ENCODE measurements at places on chromosomes 11 and 22.

DNA sequence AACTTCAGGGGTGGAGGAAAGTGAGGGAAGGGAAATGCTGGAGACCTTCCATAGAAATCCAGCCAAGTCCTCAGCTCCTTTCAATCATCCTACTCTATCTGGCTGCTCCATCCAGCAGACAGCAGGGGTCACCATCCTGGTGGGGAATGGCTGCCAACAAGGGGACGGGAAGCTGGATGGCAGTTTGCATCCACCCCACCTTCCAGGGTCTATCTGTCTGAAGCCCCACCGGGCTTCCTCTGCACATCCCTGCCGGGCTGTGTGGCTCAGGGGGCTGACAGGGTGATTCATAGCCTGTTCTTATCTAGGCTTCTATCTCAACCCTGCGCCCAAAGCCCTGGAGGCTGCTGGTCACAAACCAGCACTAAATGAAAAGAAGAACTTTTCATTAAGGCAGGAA lies 1.1 kb downstream of the SYTL2 start:
- no peak for DNase-seq

DNA sequence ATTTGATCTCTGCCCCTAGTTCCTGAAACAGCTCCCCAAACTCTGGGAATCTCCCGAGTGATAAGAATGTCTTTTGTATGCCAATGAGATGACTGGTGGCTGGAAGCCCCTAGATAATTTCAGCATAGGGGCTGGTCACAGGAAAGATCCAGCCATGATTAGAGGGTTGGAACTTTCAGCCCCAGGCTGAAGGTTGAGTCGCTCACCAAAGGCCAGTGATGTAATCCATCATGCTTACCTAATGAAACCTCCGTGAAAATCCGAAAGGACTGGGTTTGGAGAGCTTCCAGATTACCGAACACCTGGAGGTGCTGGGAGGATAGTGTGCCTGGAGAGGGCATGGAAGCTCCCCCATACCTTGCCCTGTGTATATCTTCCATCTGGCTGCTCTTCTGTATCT lies 26.0 kb downstream of the LRRC32 start:
- DNase-seq: no peak

DNA sequence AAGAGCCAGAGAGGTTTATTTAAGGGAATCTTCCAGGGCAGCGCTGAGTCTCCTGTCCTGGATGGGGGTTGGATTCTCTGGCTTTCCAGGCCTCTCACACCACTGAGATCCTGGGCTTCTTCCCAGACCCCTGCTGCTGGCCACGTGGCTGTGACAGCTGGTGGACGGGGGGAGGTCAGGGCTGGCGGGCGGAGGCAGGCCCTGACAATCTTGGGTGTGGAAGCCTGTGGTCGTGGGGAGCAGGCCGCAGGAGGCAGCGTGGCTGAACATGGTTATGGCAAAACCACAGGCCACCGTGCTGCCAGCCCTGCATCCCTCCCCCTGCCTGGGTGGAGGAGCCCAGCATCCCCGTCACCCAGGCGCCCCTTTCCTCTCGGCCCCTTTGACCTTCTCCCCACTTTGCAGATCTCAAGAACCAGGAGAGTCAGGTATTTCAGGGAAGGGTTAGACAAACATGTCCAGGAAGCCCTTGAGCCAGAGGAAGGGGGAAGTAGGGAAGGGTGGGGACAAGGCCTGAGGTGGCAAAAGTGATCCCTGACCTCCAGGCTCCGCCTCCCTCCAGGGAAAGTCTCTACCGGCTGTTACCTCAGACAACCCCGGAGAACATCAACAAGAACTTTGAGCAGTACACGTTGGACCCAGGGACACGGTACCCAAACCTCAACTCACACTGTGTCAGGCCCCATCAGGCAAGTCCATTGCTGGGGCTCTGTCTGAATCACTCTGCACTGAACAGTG lies 111.8 kb downstream of the MICAL2 start:
- DNase-seq: no peak

- no peak for DNase-seq
These were observed 16.6 kb upstream of the ARHGAP8 start for GRCh38 chr22:44735518-44736428.

DNA sequence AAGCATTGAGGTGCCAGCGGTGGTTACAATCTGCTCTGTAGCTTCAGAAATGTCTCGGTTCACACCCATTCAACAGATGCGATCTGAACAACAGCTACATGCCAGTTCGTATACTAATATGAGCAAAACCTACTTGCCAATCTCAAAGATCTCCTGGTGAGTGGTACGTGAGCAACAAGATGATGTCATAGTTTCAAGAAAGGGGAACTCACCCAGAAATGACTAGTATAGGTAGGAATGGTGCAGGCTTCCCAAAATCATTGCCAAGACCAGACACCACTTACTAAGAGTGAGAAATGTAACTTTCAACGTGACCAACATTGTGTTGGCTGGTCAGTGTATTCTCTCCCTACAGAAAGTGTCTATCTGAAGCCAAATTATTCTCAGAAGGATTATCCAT lies 31.1 kb downstream of the OR6Q1 start:
- no peak for DNase-seq

GRCh38 chr11:129705933-129706332 lies 109.7 kb upstream of the TMEM45B start:
- DNase-seq: no peak

GRCh38 chr11:110409174-110409573 lies 20.6 kb upstream of the FDX1 start:
- DNase-seq: no peak

GRCh38 chr11:114182471-114183043 lies 113.6 kb upstream of the NNMT start:
- DNase-seq: no peak

DNA sequence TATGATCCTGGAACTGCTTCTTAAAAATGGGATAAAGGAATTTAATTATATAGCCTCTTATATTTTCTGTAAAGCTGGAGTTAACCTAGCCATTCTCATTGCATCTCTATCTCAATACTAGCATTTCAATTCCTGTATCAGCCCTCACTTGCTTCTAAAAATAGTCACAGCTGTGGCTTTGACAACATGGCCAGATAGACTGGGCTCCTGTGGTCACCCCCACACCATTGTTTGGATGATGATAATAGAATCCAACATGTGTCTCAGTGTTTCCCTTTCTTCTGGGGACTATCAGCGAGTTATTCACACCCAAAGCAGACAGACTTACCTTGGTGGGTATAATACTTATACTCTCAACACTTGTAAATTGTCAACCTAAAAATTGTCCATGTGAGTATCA lies 6.9 kb downstream of the VWA5A start:
- no peak for DNase-seq

GRCh38 chr22:22403771-22404170 lies 104.8 kb downstream of the ZNF280B start:
- DNase-seq: no peak

DNA sequence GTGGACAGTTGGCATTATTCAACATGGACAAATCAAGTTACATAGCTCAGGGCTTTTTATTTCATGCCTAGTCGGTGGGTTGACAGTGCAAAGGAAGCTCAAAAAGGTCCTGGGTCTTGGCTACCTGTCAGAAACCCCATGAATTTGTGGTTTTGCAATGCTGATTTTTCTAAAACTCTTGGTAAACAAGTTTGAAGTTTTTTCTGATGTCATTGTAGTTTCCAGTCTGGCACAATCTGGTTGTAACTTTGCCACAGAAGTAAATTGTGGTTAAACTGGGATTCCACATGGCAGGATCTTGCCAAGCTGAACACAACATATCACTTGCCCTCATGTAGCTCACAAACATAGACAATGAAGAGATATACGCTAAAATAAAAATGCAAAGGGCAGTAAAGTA lies 100.8 kb downstream of the EHF start:
- DNase-seq: no peak

GRCh38 chr11:134207538-134208239 lies 16.1 kb downstream of the NCAPD3 start:
- DNase-seq: no peak

GRCh38 chr22:40534379-40535188 lies 101.9 kb downstream of the MRTFA start:
- no peak for DNase-seq

DNA sequence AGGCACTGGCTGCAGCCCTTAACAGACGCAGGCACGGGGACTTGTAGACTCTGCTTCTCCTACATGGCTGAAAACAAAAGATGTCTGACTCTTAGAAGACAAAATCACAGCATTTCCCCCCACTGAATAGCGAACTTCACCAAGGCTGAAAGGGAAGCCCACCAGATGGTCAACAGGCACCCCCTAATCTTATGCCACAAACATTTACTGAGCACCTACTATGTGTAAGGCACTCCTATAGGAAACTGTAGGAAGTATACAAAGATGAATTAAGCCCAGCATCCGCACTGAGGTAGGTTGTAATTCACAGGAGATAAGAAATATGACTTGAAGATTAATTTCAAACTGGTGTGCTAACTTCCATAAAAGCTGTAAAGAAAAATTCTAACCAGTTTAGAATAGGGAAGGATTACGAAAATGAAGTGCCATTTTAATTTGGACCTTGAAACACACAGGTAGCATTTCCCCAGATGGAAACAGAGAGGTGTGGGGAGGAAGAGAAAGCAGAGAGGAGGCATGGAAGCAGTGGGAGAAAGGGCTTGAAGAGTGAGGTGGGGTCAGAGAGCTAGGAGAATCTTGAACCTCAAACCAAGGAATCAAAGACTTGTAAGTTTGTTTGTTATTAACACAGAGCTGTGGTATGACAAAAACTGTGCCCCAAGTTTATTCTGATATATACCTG lies 38.1 kb downstream of the NUMA1 start:
- DNase-seq: no peak

DNA sequence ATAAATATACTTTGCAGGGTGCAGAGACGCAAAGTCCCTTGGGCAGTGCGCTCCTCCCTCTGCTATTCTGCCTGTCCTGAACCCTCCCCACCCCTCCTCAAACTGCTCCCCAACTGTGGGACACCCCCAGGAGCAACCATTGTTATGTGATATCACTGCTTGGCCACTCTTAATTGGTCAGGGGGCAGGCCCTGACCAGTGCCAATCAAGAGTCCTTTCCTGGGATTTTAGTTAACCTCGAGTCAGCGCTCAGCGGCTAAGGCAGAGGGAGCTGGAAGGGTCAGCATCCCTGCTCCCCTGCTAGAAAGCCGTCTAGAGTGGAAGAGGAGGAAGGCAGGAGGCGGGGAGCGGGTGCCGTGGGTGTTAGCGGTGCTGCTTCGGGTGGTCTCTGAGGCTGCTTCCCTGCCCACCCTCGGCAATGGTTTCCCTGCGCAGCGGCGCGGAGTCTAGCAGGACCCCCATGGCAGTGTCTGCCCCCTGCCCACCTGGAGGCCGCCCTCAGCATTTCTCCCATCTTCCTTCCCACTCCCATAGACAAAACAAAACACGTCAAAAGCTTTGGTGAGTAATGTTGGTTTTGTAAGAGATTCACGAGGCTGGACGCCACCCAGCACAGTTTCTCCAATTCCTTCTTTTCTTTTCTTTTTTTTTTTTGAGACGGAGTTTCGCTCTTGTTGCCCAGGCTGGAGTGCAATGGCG lies 38.4 kb upstream of the A4GALT start:
- DNase-seq: no peak

- DNase-seq: peak; percentile 41
These were observed 9.4 kb downstream of the TRIM29 start for GRCh38 chr11:120128392-120129119.

- DNase-seq: no peak
These were observed 1.1 kb downstream of the JHY start for GRCh38 chr11:122883646-122883979.
